Glutamatergic neuron (in vitro differentiated cells): ENCODE measurements at places on chromosomes 7 and 10.

DNA sequence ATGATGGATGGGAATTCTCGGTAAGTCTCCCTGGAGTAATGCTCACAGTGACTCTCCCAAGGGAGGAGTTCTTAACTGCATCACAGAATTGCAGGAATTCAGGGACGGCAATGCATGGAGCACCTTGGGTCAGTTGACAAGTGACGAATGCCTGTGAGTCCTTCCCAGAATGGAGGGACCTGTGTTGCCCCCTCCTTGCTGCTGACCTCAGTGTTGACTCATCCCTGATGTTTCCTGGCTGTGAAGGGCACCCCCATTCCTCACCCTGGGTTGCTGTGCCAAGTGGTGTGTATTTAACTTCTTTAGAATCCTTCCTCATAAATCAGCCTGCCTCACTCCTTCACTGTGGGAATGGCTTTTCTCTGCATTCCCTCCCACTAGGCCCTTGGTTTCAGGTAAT, 98.9 kb downstream of the LRMDA start:
- no peak for DNase-seq

- DNase-seq = no peak
Observed at GRCh38 chr7:25727876-25728275, 424.1 kb upstream of the NFE2L3 start.

- no peak for DNase-seq
Observed at GRCh38 chr10:131444862-131445461, 133.4 kb upstream of the TCERG1L start.

- DNase-seq = no peak
Observed at GRCh38 chr7:3207387-3207902, 93.6 kb upstream of the SDK1 start.

DNA sequence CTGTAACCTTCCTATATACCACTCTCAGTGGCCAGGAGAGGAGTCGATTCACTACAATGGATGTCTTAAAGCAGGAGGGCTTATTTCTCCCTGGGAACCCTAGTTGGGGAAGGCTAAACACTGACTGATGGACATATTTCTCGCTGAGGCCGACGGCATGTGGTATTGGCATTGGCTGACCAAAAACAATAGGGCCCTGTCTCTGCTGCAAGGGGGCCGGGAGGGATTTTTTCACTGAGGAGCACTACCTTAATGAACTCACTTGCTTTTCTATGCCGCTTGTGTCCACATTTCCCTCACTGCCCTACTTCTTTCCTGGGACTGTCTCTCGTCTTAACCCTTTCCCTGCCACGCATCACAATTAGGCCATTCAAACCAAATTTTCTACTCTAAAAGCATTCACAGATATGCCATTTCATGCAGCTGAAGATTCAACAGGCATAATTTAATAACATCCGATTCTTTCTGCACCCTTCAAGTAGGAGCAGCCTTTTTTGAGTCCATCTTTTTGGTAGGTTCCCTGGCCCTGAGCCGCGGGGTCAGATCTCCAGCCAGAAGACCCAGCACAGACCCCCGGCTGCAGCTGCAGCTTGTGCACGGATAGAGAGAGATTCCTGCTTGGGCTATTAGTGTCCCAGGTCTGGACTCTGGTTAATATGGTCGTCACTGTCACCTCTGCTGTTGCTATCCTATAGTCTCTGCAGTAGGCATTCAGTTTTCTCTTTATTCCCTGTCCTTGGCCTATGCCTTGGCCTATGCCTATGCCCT, 118.7 kb downstream of the HIPK2 start:
- DNase-seq = no peak

DNA sequence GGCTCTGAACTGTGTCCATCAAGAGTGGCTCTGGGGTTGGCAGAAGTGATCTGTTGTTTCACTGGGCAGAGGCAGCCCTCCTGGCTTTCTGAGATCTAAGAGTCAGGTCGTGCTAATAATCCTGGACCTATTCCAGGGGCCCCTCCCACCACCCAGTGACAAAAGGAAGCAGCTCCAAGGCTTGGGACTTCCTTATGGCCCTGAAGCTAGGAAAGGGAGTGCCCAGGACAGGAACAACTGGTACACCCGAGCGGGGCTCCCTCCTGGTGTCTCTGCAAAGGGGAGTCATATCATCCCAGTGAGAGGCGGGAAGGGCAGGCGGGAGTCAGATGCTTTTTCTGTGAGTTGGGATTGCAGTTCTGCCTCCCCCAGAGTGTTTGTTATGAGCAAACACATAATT, 32.3 kb downstream of the RPS24 start:
- no peak for DNase-seq

DNA sequence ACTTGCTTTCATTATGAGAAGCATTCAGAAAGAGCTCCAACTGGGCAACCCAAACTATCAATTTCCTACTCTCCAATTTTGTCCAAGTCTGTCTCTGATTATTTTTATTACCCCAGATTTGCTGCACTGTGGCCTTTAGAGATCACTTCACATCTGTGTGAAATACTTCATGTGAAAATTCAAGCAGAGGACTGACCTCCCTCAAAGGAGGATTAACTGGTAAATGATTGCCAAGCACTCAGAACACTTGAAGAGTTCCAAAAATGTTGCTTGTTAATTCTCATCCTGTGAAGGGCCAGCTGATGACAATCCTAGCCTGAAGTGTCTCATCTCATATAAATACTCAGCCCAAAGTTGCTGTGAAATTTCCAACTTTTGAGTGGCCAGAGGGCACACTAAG, 182.8 kb upstream of the DGKB start:
- no peak for DNase-seq

GRCh38 chr10:26318672-26319071, 102.1 kb downstream of the GAD2 start:
- no peak for DNase-seq

- DNase-seq = no peak
Observed at GRCh38 chr7:157400171-157400860, 63.5 kb downstream of the DNAJB6 start.

DNA sequence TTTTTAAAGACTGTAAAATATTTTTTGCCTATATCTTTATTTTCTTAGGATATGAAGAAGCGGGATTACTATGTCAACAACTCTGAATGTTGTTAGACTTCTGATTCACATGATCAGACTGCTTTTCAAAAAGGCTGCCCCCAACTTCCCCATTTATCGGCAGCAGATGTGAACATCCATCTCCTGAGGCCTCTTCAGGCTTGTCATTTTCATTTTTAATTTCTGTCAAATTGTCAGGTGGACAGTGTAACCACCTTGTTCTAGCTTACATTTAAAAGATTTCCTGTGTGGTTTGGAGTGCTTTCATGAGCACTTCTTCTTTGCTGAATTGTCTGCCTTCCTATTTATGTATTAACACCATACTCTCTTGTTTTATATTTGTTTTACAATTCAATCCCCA, 78.8 kb upstream of the GSDME start:
- no peak for DNase-seq

DNA sequence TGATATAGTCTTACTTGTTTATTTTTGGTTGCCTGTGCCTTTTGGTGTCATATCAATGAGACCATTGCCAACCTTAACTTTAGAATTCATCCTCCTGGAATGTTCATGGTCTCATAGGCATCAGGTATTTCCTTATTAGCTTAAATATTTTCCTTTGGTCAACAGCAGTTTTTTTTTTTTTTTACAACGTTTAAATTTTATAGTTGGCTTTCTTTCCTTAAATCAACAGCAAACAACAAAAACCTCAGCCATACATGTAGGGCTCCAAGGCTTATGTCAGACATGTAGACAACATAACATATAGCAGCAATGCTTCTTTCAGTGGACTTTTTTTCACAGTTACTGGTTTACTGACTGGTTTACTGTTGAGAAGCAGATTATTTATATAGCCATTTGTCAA, 22.7 kb downstream of the ENTPD7 start:
- DNase-seq = no peak

- no peak for DNase-seq
Observed at GRCh38 chr10:17005621-17006566, 123.7 kb downstream of the CUBN start.

GRCh38 chr10:25261558-25261957, 86.8 kb downstream of the GPR158 start:
- DNase-seq = no peak

GRCh38 chr7:66359656-66360211, 154.6 kb downstream of the TPST1 start:
- peak; percentile 35 for DNase-seq

DNA sequence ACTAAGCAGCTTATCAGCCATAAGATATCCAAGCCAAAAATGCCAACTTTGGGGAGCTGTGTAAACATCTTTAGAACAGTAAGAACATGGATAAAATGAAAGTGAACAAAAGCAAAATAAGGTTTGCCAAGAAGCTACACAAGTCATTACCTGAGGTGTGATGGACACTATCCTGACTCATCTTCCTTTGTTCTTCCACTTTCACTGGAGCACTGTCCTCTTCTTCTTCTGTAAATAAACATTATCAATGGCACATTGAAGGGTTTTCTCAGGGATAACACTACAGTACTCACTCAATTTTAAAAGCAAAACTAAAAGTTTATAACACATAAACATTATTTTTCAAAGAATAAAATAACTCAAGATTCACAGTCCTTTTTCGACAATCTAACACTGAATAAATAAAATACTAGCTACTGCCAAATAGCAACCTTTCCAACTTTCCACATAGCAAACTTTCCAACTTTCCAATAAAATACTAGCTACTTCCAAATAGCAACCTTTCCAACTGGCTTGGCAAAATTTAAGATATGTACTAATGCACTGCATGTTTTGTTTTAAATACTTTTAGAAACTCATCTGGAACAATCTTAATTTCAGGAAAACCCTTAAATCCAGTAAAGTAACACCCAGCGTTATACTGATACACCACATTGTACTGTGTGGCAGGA, 174.1 kb downstream of the SKAP2 start:
- no peak for DNase-seq
